T-helper 9 cell (primary cell): ENCODE measurements at places on chromosomes 7 and 10.

DNA sequence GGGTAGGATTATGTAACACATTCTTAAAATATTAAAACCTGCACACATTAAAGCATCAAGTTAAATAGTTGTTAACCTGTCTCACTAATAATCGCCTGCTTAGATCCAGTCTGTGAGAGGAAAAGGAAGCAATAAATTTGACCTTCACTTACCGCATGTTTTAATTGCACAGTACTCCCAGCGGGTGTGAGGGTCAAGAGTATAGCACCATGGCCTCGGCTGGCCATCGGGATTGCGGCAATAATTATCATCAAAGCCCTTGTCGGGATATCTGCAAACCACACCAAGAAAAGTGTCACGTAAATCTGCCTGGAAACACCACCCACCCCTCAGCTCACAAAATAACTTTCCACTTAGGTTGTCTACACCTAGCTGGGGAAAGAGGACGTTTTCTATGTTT, 26.6 kb downstream of the HGF start:
- no peak for DNase-seq

DNA sequence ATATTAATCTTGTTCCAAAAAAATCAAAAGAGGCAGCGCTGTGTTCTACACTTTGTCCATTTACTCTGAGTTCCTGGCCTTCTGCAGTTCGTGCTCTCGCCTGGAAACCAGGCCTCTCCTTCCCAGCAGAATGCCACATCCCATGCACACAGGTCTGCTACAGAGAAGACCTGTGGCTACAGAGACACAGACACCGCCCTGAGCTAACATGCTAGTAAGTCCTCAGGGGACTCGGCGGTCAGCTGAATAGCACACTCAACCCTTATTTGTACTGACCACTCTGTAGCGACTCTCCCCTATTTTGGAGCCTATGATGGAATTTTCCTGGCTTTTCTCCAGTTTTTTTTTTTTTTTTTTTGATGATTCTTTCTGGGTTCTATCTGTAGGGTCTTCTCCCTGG, 12.8 kb downstream of the CREB3L2 start:
- no peak for DNase-seq

DNA sequence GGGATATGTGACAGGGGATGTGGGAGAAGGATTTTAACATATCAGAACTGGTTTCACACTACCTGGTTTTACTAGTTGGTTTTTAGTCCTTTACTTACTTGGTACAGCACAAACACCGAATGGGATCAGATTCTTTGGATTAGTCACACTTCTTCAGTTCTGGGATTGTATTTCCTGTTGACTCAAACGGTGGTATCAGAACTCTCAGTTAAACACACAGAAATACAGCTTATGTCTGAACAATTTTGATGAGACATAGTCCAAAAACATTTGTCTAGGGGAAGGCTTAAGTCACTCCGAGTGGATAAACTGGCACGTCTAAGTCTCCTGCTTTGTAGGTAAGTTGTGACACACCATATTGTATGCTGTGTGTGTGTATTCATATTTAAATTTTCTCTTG, 480.5 kb downstream of the PHTF2 start:
- DNase-seq, result no peak

- DNase-seq, result no peak
Measured at GRCh38 chr7:128827971-128828711, 2.1 kb upstream of the FLNC start.

GRCh38 chr7:15685358-15686294, 857 bp downstream of the MEOX2 start:
- no peak for DNase-seq
